Hematopoietic multipotent progenitor cell treated with erythropoietin and hydrocortisone succinate and interleukin-3 and kit ligand, for 17 days (in vitro differentiated cells): ENCODE measurements at places on chromosomes 5 and 9.

GRCh38 chr9:132669319-132669697 is 475 bp downstream of the DDX31 start:
- no peak for DNase-seq

DNA sequence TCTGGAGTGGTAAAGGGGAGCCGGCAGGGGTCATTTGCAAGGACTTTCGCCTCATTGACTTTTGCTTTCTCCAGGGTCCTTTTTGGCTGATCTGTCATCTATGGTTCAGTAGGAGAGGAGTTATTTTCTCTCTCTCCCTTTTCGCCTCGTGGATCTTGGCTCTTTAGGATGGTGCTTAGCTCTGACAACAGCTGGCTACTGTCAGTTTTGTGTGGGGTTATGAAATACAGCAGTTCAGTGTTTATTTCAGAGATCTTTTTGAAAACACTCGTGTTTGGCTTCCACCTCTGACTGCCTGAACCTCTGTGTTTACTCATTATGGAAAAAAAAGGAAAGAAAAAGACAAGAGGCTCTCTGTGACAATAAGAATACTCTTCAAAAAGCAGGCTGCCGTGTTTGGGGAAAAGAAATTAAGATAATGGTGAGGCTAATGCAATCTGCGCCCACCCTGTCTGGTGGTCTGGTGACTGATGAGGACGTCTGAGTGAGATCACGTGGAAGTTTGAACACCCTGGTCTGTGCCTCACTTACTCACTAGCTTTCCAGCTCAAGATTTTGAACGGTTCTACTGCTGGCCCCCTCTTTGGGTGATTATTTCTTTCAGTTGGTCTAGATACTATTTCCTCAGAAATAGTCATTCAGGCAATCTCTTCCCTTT is 567.7 kb downstream of the CAAP1 start:
- no peak for DNase-seq

- no peak for DNase-seq
Measured at GRCh38 chr9:120331913-120332312, 248.1 kb downstream of the CDK5RAP2 start.

GRCh38 chr5:129904667-129905472 is 605 bp downstream of the CHSY3 start:
- DNase-seq, result no peak

- no peak for DNase-seq
Measured at GRCh38 chr5:125215593-125215992, 469.2 kb upstream of the ZNF608 start.

GRCh38 chr5:67578011-67578410 is 381.4 kb upstream of the CD180 start:
- DNase-seq, result no peak

- no peak for DNase-seq
Measured at GRCh38 chr5:176748073-176748966, 62.0 kb upstream of the UNC5A start.

GRCh38 chr9:112173489-112174221 is 1.4 kb downstream of the SUSD1 start:
- DNase-seq, result no peak
